ENCODE measurements at places on chromosomes 1 and 21. TPM values are rescaled to one million over a fixed set of nuclear protein-coding genes. Genes with fewer than 3 reads are reported as not detected.

INKA2 gene
- polyA plus RNA-seq: 1.8 TPM

PLA2G2D gene
- not detected for polyA plus RNA-seq

RGS1 gene
- not detected for polyA plus RNA-seq

PLEKHN1 gene
- 4.9 TPM for polyA plus RNA-seq

TMEM53 gene
- polyA plus RNA-seq: 11.4 TPM

DIO1 gene
- polyA plus RNA-seq: not detected

DNA sequence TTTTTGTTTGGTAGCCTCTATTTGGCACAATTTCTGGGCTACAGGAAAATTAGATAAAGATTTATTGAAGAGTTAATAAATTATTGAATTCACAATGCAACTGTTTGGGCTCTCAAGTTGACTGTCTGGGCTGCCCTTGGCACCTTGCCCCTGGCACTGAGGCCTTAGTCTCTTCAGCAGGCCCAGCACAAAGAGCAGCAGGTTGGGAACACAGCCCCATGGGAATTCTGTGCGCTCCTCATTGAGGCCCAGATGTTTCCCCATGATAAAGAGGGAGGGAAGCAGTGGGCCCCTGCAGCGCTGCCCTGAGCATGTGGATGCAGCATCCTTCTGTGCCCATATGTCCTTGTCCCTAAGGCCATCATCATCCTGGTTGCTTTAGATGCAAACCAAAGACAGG is 2.9 kb downstream of the CRNN start:
- no peaks in the 10 kb centered on the region for H3K27me3 ChIP-seq
- DNase-seq: no peak
- H3K4me1 ChIP-seq: no peaks in the 10 kb centered on the region
- no peak overlapping the region for H3K27ac ChIP-seq
- no peak overlapping the region for H3K4me3 ChIP-seq
- H3K36me3 ChIP-seq: no peaks in the 10 kb centered on the region

- DNase-seq: no peak
- no peak overlapping the region for H3K4me3 ChIP-seq
- no peaks in the 10 kb centered on the region for H3K36me3 ChIP-seq
- no peak overlapping the region for H3K27ac ChIP-seq
Observed at GRCh38 chr1:59212706-59213105, 84.2 kb upstream of the FGGY start.

GRCh38 chr1:232493869-232494268 is 136.1 kb downstream of the SIPA1L2 start:
- no peak overlapping the region for H3K4me3 ChIP-seq
- no peak for DNase-seq
- H3K27me3 ChIP-seq: no peaks in the 10 kb centered on the region
- no peak overlapping the region for H3K27ac ChIP-seq

- no peak overlapping the region for H3K4me3 ChIP-seq
- H3K27ac ChIP-seq: peak overlapping the region; percentile 10
- peaks cover 13% of the 10 kb centered on the region for H3K4me1 ChIP-seq
- H3K27me3 ChIP-seq: no peaks in the 10 kb centered on the region
Observed at GRCh38 chr1:196361112-196361714, 247.0 kb downstream of the KCNT2 start.

DNA sequence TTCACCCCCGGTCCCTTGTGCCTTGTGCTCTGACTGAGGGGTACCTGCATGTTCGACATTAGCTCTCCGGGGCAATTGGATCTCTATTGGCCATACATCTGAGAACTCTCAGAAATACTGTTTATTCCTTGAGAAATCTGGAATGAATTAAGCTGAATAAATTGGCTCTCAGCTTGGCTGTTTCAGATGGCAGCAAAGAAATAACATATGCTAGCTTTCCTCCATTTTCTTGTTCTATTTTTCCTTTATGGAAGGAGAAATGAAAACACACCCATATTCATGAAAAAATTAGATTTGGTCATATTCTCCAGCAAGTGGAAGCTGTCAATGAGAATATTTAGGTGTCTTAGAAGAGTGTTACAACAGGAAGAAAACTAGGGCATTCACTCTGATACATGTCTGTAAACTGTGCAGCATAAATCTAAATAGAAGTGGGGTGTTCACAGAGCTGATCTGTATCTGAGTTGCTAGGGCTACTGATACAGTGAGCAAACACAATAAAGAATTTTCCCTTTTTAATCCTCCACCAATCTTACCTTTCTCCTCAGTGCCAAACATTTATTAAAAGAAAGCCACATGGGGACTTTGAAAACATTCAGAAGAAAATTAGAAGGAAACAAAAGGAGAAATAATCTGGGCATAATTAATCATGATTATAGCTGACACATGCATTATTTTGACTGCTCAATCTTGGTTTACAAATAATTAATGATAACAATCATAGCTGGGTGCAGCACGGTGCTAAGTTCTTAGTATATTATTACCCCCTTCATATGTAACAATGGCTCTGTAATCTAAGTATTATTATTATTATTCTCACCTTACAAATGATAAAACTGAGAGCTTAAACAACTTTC is 671.9 kb upstream of the USP24 start:
- no peak for DNase-seq
- H3K27me3 ChIP-seq: peaks cover 3% of the 10 kb centered on the region
- no peak overlapping the region for H3K4me3 ChIP-seq
- H3K27ac ChIP-seq: no peak overlapping the region

DNA sequence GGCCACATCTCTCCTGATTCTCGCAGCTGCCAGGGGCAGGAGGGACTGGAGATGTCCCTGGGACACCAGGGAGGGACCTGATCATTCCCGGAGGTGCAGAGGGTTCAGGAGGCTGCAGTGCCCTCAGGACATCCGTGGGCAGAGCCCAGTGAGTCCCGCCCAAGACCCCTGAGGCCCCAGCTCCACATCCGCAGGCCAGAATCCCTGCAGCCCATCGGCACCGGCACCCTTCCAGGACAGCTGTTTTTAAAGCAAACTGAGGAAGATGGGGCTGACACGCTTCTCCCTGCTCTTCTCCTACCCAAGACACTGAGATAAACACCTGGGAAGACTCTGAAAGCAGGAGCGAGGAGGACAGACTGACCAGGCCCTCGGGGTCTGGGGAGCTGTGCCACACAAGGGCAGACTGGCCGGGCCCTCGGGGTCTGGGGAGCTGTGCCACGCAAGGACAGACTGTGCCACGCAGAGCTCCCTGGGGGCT is 25.5 kb downstream of the SLC19A1 start:
- no peak overlapping the region for H3K27ac ChIP-seq
- H3K36me3 ChIP-seq: peaks cover 5% of the 10 kb centered on the region

GRCh38 chr1:211642870-211643269 is 32.6 kb downstream of the NEK2 start:
- no peak overlapping the region for H3K4me3 ChIP-seq
- peaks cover 8% of the 10 kb centered on the region for H3K27me3 ChIP-seq
- no peak overlapping the region for H3K27ac ChIP-seq
- peaks cover 4% of the 10 kb centered on the region for H3K4me1 ChIP-seq
- no peak for DNase-seq

GRCh38 chr21:41156142-41156541 is 11.8 kb upstream of the BACE2 start:
- H3K27me3 ChIP-seq: peaks cover 5% of the 10 kb centered on the region
- no peak overlapping the region for H3K4me3 ChIP-seq
- H3K27ac ChIP-seq: no peak overlapping the region
- no peaks in the 10 kb centered on the region for H3K4me1 ChIP-seq
- H3K36me3 ChIP-seq: no peaks in the 10 kb centered on the region
- no peak for DNase-seq

DNA sequence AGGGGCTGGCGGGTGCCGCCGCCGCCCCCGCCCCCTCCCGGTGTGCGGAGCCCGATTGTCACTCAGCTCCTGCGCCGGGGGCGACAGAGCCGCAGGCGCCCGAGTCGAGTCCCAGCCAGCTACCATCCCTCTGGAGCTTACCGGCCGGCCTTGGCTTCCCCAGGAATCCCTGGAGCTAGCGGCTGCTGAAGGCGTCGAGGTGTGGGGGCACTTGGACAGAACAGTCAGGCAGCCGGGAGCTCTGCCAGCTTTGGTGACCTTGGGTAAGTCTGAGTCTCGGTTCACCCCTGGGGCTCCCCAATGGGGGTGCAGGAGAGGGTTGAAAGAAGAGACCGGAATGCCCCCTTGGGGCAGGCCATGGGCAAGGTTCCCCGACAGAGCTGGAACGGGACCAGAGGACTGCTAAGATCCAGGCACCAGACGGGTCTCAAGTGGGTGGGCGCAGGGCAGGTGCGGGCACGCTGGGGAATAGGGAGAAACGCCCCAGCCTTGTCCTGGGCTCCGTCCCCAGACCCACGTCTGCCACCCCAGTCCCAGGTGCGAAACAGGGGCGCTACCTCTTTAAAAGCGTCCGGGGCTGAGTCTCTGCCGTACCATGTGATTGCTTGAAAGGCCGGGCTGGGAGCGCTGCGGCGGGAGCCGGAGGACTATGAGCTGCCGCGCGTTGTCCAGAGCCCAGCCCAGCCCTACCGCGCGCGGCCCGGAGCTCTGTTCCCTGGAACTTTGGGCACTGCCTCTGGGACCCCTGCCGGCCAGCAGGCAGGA is at the start of gene ADORA1:
Gene ADORA1, plus strand, starts transcription at position 61 of the 765 bp plus-strand sequence. CDS start 1,116 bp downstream, outside the sequence.
- peak within 1 kb of the TSS; percentile 18 for H3K4me3 ChIP-seq
- H3K36me3 ChIP-seq: no peaks in the 10 kb centered on the region
- H3K27me3 ChIP-seq: peaks cover 56% of the 10 kb centered on the region
- no peak within 1 kb of the TSS for H3K27ac ChIP-seq

- no peak overlapping the region for H3K4me3 ChIP-seq
- DNase-seq: no peak
- no peaks in the 10 kb centered on the region for H3K4me1 ChIP-seq
- H3K27me3 ChIP-seq: no peaks in the 10 kb centered on the region
- H3K27ac ChIP-seq: no peak overlapping the region
Observed at GRCh38 chr1:101460739-101461138, 223.9 kb downstream of the S1PR1 start.

- no peak overlapping the region for H3K4me3 ChIP-seq
- no peak for DNase-seq
- H3K4me1 ChIP-seq: peaks cover 23% of the 10 kb centered on the region
Observed at GRCh38 chr1:155062151-155062686, 1.3 kb upstream of the EFNA4 start.

- H3K36me3 ChIP-seq: no peaks in the 10 kb centered on the region
- no peak overlapping the region for H3K27ac ChIP-seq
- no peak overlapping the region for H3K4me3 ChIP-seq
- peaks cover 9% of the 10 kb centered on the region for H3K4me1 ChIP-seq
Observed at GRCh38 chr21:26512664-26513063, 60.4 kb downstream of the CYYR1 start.

GRCh38 chr1:11134898-11135266 is 35.2 kb upstream of the EXOSC10 start:
- no peaks in the 10 kb centered on the region for H3K27me3 ChIP-seq
- H3K27ac ChIP-seq: no peak overlapping the region
- H3K4me3 ChIP-seq: no peak overlapping the region
- H3K36me3 ChIP-seq: peaks cover 27% of the 10 kb centered on the region

DNA sequence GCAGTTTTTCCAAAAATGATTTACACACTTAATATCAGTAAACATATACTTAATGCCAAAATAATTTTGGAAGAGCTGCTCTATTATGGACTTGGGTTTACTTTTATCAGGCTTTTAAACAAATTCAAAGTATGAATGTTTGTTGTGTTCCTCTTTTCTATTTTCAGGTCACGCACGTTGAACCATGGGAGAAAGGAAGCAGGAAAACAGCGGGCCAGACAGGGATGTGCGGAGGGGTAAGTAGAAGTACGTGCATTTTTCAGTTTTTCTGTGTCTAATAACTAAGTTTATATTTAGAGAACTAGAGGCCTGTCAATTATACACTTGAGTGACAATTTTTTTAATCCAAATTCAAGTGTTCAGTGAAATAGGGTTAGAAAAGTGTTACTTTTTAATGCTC is 3.4 kb downstream of the PRPF38B start:
- peaks cover 18% of the 10 kb centered on the region for H3K4me1 ChIP-seq

DNA sequence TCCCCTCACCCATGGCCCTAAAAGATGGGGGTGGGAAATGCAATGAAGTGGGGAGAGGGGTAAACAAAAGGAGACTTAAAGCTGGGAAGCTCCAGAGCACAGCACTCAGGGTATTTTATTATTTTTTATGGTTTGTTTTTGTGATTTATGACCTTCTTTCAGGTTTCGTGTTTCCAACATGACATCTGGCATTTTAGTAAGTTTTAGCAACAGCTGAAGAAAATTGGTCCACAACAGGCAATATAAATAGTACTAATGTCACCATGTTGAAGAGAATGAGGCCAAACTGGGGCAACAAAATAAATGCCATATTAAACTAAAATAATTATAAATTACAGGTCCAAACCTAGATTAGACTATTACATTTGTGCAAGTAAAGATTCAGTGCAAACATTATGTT is 56.3 kb downstream of the TBX15 start:
- no peaks in the 10 kb centered on the region for H3K27me3 ChIP-seq
- H3K27ac ChIP-seq: no peak overlapping the region
- no peaks in the 10 kb centered on the region for H3K36me3 ChIP-seq
- H3K4me3 ChIP-seq: no peak overlapping the region

DNA sequence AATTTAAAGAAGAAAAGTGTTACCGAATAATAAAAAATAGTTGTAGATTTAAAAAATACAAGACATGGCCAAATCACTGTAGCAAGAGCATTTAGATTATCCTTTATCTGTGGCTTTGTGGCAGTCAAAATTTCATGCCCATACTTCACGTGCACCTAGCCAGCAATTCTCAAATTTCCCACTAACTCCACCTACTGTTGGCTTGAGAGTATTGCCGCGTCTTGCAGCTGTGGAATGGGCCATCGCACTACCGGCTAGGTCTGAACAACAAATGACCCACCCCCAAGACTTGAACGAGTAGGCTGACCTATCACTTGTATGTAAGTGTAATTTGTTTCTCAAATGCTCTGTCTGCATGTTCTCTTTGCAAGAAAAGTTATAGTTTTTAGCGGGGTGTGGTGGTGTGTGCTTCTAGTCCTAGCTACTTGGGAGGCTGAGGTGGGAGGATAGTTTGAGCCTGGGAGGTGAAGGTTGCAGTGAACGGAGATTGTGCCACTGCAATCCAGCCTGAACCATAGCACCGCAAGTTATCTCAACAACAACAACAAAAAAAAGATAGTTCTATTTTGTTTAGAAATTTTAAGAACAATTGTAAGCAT is 4.1 kb downstream of the KRTAP13-4 start:
- no peak for DNase-seq
- no peaks in the 10 kb centered on the region for H3K27me3 ChIP-seq
- no peaks in the 10 kb centered on the region for H3K4me1 ChIP-seq
- H3K4me3 ChIP-seq: no peak overlapping the region
- H3K27ac ChIP-seq: no peak overlapping the region
- no peaks in the 10 kb centered on the region for H3K36me3 ChIP-seq

- no peak overlapping the region for H3K4me3 ChIP-seq
- no peaks in the 10 kb centered on the region for H3K27me3 ChIP-seq
- no peaks in the 10 kb centered on the region for H3K36me3 ChIP-seq
- peaks cover 28% of the 10 kb centered on the region for H3K4me1 ChIP-seq
Observed at GRCh38 chr1:234969011-234969441, 159.6 kb downstream of the TOMM20 start.

- H3K27ac ChIP-seq: no peak overlapping the region
- H3K4me1 ChIP-seq: no peaks in the 10 kb centered on the region
- H3K27me3 ChIP-seq: no peaks in the 10 kb centered on the region
Observed at GRCh38 chr1:240691909-240692705, 80.2 kb upstream of the GREM2 start.

Measured in keratinocyte (primary cell).